ENCODE measurements at places on chromosomes 6 and 20.
A peak's percentile ranks its signal among the peaks of the same experiment; 100 is the strongest.

DNA sequence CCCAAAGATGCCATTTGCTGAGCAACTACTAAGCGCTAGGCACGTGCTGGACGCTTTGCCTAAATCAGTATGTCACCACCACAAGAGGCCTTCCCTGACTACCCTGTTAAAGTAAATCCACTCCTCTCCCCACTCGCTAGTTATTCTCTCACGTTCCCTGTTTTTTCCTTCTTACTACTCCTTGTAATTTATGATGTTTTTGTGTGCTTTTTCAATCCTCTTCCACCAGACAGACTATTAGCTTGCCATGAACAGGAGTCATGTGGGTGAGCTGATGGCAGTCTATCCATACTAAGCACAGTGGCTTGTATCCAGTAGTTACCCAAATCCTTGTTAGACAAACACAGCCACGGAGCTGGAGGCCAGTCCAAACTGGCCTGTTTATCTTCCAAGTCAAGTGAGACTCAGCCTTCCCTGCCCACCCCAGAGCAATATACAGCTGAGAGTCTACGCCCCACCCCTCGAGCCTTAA lies 41.2 kb downstream of the C6orf132 start:
- peaks cover 12% of the 10 kb centered on the region for H3K4me1 ChIP-seq
- no peaks in the 10 kb centered on the region for H3K27me3 ChIP-seq
- no peaks in the 10 kb centered on the region for H3K36me3 ChIP-seq
- H3K4me3 ChIP-seq = no peak overlapping the region

- no peaks in the 10 kb centered on the region for H3K27me3 ChIP-seq
- no peak overlapping the region for H3K4me3 ChIP-seq
- H3K4me1 ChIP-seq = no peaks in the 10 kb centered on the region
- peaks cover 96% of the 10 kb centered on the region for H3K36me3 ChIP-seq
- 0 out of 2 replicates have a peak overlapping the region, but pooled peaks have one; percentile 3 for H3K27ac ChIP-seq
Measured at GRCh38 chr6:160041608-160042007, 72.7 kb downstream of the IGF2R start.

GRCh38 chr6:41370488-41371111 lies 35.2 kb downstream of the NCR2 start:
- H3K27me3 ChIP-seq = no peaks in the 10 kb centered on the region
- H3K27ac ChIP-seq = no peak overlapping the region
- H3K36me3 ChIP-seq = no peaks in the 10 kb centered on the region
- DNase-seq = no peak
- no peak overlapping the region for H3K4me3 ChIP-seq
- peaks cover 9% of the 10 kb centered on the region for H3K4me1 ChIP-seq

GRCh38 chr6:71419217-71420094 lies 130.8 kb downstream of the OGFRL1 start:
- no peaks in the 10 kb centered on the region for H3K4me1 ChIP-seq
- H3K4me3 ChIP-seq = no peak overlapping the region

DNA sequence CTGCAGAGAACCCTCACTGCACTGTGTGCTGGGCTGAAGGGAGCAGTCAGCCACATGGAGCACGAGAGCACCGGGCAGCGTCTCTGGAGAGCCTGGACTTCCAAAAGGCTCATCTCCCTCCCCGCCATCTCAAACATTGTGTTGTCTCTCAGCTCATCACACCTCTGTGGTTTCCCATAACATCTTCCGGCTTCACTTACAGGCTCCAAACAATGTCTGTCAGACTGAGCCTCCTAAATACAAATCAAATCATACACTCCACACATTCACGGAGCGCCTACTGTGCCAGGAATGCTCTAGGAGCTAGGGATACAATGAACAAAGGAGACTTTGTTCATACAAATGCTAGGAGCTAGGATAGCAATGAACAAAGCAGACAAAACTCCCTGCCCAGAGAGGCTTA lies 398.0 kb downstream of the RNGTT start:
- no peak for DNase-seq
- H3K27ac ChIP-seq = no peak overlapping the region
- no peaks in the 10 kb centered on the region for H3K27me3 ChIP-seq
- H3K4me3 ChIP-seq = no peak overlapping the region
